Glutamatergic neuron (in vitro differentiated cells): ENCODE measurements at places on chromosomes 12 and 14. TPM values are rescaled to one million over a fixed set of nuclear protein-coding genes. Genes with fewer than 3 reads are reported as not detected.

Gene GALNT16
- total RNA-seq, result 124 TPM

Gene MEG3
- 0.22 TPM for total RNA-seq

Gene HOXC10
- not detected for total RNA-seq

Gene HSPB8
- total RNA-seq, result 0.32 TPM

Gene ANO2
- total RNA-seq, result not detected

Gene RHOJ
- not detected for total RNA-seq

Gene SLC38A4
- 0.98 TPM for total RNA-seq

Gene OR4K14
- not detected for total RNA-seq

Gene ADAMTS20
- total RNA-seq, result 7.0 TPM

Gene ALKBH2
- total RNA-seq, result 16.4 TPM

Gene PDZRN4
- 1.5 TPM for total RNA-seq

Gene P2RX2
- 4.1 TPM for total RNA-seq

Gene PPM1H
- 6.3 TPM for total RNA-seq

Gene PIANP
- 48.8 TPM for total RNA-seq

Gene LETMD1
- 37.1 TPM for total RNA-seq

Gene GPRC5D
- not detected for total RNA-seq

Gene BDKRB1
- not detected for total RNA-seq

Gene OR4N5
- not detected for total RNA-seq

Gene PCED1B
- total RNA-seq, result 0.27 TPM

Gene RASSF8
- 41.3 TPM for total RNA-seq

Gene ERP27
- total RNA-seq, result not detected

Gene YEATS4
- 27.3 TPM for total RNA-seq

Gene MLXIP
- 120 TPM for total RNA-seq

Gene MORN3
- total RNA-seq, result 1.2 TPM

Gene OVCH1
- total RNA-seq, result not detected

Gene OAS2
- total RNA-seq, result not detected

Gene PIWIL1
- not detected for total RNA-seq

Gene KRT82
- not detected for total RNA-seq

Gene MGP
- total RNA-seq, result not detected

Gene RNASE3
- total RNA-seq, result not detected

Gene WNT5B
- total RNA-seq, result 16.3 TPM

Gene RSRC2
- total RNA-seq, result 104 TPM

Gene XPOT
- total RNA-seq, result 108 TPM
